Nephron progenitor cell (in vitro differentiated cells): ENCODE measurements at places on chromosomes 4 and X.

DNA sequence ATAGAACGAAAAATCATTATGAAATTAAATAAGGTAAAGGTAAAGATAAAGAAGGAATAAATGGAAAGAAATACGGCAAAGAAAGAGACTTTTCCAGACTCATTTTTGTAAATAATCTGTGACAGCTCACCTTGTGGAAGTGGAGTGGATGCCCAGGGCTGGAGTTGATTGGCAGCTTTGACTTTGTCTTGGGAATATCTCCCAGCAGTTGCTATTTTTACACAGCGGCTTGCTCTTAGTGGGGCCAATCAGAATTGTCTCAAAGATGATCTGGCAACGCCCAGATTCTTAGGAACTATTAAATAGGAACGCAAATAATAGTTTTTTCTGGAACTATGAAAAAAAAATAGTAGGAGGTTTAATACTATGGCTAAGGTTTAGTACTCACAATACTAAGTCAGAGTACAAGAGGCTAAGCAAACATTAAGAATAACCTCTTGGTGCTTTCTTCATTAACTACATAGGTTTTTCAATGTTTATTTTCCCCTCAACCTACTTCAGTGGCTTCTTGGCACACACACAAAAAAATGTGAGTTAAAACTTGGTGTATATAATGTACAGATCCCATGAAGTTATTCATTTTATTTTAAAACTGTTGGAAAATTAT, 132.7 kb downstream of the TRAM1L1 start:
- no peak for DNase-seq

- no peak for DNase-seq
Observed at GRCh38 chr4:169658975-169659715, 38.8 kb downstream of the CLCN3 start.

- no peak for DNase-seq
Observed at GRCh38 chr4:139246166-139246565, 33.9 kb downstream of the MGARP start.

GRCh38 chr4:158624889-158625478, 46.7 kb downstream of the C4orf46 start:
- DNase-seq = no peak

GRCh38 chrX:115948018-115948923, 222.3 kb upstream of the AGTR2 start:
- DNase-seq = no peak

- DNase-seq = no peak
Observed at GRCh38 chr4:119266153-119266552, 53.6 kb downstream of the USP53 start.

DNA sequence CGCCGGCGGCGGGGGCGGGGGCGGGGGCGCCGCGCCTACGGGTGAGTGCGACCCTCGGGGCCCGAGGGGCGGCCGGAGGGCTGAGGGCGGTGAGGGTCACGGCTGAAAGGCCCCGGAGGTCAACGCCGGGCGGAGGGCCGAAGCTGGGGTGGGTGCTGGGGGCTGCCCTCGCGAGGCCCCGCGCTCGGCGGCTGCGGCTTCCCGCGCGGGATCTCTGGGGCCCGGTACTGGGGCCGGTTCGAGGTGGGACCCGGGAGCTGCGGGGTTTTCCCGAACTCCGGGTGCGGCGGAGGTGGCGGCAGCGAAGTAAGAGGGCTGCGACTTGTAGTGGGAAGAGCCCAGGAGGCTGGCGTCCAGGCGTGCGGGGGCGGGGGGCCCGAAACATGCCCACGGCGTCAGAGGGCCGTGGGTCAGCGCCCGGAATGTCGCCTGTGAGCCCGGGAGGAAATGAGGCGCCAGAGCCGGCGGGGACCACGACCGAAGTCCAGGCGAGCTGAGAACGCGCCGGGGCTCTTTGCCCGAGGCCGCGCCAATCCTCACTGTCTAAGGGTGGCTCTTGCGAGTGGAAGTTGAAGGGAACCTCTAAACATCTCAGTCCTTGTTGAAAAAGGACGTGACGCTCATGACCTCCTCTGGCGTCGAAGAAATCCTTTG, 407 bp downstream of the IL13RA1 start:
- peak; percentile 50 for DNase-seq
